Hematopoietic multipotent progenitor cell treated with erythropoietin and hydrocortisone succinate and interleukin-3 and kit ligand, for 17 days (in vitro differentiated cells): ENCODE measurements at places on chromosomes 3 and 15.

DNA sequence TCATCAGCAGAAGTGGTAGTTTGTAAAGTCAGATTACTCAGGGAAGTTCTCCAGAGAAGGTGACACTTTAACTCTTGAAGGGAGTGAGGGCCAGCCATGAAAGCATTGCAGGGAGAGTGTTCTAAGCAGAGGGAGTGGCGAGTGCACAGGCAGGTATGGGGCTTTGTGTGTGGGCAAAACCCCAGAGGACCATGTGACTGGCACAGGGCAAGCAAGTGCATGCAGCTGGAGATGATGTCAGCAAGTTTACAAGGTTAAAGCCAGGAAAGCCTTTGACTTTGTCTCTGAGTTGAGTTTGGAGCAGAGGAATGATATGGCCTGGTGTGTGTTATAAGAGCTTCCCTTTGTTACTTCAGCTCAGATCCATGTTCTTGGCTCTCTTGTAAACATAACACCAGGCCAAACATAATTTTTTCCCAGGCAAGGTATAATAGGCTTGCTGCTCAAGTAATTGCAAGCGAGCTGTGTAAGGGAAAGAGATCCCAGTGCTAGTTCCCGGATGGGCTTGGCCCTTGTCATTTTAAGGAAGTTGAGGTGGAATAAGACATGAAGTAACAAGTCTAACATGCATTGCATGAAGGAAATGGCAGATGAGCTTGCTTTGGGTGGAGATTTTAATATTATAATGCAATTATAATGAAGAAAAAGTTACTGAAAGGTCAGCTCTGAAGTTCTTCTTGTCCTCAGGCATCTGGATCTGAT, 341.1 kb upstream of the LRRC3B start:
- DNase-seq: no peak

GRCh38 chr3:186696522-186696921, 20.6 kb upstream of the KNG1 start:
- no peak for DNase-seq

GRCh38 chr3:188001093-188001492, 152.9 kb upstream of the LPP start:
- DNase-seq: no peak

- DNase-seq: no peak
These were observed 27.7 kb downstream of the NR2F2 start for GRCh38 chr15:96358001-96358801.

DNA sequence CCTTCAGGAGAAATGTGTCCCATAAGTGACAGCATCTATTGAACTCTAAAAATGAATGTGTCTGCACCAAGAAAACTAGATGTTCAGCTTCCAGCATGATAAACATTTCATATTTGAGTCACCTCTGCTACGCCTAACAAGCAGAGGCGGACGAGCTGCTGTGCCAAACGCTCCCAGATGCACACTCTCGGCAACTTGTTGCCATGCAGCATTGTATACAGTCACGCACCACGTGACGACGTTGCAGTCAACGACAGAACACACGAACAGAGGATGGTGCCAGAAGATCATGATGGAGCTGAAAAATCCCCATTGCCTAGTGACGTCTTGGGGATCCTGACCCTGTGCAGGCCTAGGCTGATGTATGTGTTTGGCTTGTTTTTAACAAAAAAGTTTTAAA, 137.5 kb downstream of the XXYLT1 start:
- DNase-seq: no peak

DNA sequence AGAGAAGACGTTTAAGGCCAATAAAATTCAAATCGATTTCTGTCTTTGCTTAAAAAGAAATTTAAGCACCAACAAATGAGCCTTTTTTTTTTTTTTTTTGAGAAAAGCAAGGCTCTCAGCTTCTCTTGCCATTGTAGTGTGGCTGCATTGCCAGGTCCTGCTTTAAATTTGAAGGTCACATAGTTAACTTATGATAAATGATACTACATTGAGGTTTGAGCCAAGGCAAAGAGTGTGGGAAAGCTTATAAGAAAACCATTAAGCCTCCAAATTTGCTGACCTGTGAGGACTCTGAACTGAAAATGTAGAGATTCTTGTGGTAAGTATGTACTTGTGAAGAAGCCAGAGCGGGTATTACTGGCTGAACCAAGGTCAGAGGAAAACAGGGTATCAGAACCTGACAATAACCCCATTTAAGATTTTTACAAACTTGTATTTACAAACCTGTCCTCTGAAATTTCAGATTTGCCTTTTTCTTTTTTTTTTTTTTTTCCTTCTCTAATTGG, 519.7 kb upstream of the RGMA start:
- DNase-seq: no peak

DNA sequence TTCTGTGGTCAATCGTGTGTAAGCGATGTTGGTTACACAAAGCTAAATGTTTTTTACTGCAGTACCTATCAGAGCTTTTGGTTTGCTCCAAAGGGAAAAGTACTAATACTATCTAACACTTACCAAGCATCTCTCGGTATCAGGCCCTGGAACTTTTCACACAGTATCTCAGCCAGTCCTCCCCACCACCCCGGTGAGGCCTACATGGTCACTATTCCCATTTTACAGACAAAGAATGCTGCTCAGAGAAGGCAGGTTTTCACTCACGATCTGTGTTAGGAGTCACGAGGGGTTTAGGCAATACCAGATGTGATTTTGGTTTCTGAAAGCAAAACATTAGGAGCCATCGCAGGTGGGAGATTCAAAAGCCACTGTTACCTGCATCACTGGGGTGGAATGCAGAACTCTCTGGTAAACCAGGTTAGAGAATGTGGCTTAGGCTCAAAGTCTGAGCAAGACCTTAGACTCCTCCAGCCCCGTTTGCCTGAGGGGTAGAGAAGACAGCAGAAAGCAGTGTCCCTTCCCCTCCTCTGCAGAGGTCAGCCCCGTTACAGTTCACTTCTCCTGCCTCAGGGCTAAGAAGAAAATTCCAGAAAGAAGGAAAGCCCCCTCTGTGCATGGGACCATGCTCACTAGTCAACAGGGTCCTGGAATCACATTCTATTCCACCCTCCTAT, 57.2 kb downstream of the XXYLT1 start:
- DNase-seq: no peak

DNA sequence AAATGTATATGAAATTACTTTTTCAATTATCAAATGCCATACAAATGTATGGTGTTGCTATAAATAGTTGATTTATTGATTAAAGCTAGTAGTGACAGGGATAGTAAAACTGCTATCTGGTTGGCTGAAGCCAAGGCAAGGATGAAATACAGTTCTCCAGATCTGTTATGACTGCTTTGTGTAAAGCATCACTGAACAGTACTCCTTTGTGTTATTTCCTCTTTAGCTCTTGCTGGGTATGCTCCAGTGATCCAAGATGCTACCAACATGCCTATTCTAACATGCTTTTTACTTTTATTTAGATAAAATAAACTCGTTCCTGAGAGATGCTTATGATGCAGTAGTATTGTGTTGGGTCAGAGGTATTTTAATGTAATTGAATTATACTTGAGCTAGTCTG, 12.4 kb upstream of the UBR1 start:
- DNase-seq: no peak

DNA sequence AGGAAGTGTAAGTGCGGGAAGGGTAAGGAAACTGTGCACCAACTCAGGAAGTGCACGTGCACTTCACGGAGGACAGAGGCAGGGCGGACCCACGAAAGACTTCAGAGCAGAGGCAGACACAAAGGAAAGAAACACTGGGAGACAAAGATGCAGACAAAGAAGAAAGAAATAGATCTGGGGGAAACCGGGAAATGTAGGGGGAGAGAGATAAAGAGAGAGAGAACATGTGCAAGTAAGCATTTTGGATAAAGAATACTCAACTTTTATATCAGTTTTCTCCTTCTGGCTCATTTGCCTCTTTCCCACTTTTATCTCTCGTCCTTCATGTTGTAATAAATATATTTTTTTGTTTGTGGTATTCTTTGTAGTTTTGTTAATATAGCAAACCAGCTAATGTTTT, 204.2 kb downstream of the WDR72 start:
- no peak for DNase-seq

- DNase-seq: no peak
These were observed 30.1 kb downstream of the SH3GL3 start for GRCh38 chr15:83477172-83477807.

- no peak for DNase-seq
These were observed at the start of gene CCDC80 for GRCh38 chr3:112640930-112641801. Gene CCDC80, minus strand, starts transcription at chr3:112641143. Its CDS starts 1,238 bp downstream, at chr3:112639905.

DNA sequence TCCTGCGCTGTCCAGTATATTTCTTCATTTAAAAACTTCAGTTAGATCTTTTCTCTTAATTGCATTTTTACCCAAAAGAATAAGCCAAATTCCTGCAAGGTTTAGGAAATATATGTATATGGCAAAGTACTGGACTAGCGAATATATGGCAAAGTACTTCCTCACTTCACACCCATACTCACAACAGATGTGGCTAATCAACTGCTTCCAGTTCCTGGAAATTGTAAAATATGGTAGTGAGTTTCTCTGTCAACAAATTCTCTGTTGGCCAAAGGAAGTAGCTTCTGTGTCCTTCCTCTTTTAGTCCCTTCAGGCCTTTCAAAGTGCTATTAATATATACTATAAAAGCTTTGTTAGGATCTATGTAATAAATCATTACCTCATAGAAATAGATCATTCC, 22.0 kb downstream of the GPR15 start:
- DNase-seq: no peak

DNA sequence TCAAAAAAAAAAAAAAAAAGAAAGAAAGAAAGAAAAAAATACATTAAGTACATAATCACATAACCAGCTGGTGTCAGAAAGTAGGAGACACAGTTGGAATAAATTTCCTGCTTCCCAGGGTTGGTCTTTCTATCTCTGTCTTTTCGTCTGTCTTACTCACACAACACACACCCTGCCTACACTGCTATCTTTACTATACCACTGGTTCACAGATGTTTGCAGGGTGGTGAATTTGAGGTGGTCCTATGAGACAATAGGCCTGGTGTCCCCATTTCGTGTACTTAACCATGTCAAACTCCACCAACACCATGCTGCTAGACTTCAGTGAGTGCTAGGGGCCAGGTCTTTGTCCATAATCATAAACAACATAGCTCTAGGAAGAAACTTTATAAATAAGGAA, 17.6 kb upstream of the CD47 start:
- peak; percentile 30 for DNase-seq

DNA sequence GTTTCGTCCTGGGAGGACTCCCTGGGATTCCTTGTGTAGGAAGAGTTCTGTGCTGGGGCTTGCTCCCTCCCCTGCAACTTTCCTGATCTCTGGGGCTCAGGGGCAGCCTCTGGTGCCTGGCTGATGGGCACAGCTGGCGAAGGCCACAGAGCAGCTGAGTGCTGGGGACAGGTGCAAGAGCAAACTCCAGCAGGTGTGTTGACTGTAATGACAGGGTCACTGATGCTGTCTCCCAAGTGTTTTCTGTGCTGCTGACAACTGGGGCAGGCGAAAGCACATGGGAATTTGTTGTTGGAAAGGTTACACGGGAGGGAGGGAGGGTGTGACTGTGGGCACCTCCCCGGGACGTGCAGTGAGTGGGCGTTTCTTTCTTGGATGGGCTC, 21.6 kb downstream of the CPN2 start:
- DNase-seq: no peak

GRCh38 chr15:50358845-50359244, 3.8 kb upstream of the GABPB1 start:
- DNase-seq: peak; percentile 31

GRCh38 chr3:53016236-53016635, 29.6 kb downstream of the SFMBT1 start:
- no peak for DNase-seq
